Dermis microvascular lymphatic vessel endothelial cell (primary cell): ENCODE measurements at places on chromosomes 7 and 10. TPM values are rescaled to one million over a fixed set of nuclear protein-coding genes. Genes with fewer than 3 reads are reported as not detected.

DNA sequence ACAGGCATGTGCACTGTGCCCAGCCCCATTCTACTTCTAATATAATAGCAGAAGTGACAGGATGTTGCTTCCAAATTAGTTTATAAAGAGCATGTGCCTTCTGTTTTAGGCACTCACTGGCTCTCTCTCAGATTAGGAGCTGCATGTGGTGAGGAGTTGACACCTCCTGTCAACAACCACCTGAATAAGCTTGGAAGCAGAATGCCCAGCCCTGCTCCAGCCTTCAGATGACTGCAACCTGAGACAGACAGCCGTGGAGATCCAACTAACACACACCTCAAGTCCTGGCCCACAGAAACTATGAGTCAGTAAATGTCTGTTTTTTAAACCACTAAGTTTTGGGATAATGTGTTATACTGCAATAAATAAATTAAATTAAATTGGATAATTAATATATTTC lies 54.5 kb downstream of the PARD3 start:
- no peak for DNase-seq

- DNase-seq, result no peak
These were observed 7.0 kb upstream of the SFMBT2 start for GRCh38 chr10:7417807-7418206.

- DNase-seq, result peak; percentile 24
These were observed 16.4 kb upstream of the PARP12 start for GRCh38 chr7:140079121-140079536.

DNA sequence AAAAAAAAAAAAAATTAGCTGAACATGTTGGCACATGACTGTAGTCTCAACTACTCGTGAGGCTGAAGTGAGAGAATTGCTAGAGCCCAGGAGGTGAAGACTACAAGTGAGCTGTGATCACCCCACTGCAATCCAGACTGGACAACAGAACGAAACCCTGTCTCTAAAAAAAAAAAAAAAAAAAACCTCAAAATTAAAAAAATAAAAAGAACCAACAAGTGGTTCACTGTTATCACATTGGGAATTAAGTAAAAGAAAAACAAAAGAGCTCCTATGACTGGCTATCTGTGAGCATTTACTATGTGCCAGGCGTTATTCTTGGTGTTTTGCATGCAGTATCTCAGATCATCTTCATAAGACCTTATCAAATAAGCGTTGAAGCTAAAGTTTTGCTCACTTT lies 66.0 kb downstream of the ANLN start:
- no peak for DNase-seq

GRCh38 chr7:15507171-15507570 lies 54.6 kb downstream of the AGMO start:
- no peak for DNase-seq

DNA sequence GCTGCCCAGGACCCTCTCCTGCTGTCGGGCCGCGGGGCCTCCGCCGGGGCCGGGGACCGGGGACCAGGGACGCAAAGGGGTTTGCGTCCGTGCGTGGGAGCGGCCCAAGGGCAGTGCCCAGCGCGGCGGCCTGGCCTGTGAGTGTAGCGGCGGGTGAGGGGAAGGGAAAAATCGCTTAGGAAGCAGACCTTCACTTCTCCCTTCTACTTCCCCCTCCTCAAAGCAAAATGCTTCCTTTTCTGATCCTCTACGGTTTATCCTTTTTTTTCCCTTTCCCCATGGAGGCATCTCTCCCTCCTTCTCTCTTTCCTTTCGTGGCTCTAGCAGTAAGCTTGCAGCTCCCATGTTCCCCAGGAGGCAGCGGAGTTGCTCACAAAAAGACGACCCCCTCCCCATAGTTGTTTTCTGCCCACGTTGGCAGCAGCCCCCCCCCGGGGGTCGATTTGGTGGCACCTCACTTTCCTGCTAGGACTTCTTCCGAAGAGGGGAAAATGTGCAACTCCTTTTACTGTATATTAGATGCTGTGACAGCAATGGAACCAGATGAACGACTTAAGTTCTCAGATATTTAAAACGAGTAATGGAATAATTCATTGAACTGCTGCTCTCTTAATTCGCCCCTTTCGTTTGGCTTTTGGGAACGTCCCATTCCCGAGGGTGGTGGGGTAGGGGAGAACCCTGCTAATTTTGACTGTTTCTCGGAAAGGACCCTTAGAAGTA lies 724 bp downstream of the CAPZA2 start:
- no peak for DNase-seq

DNA sequence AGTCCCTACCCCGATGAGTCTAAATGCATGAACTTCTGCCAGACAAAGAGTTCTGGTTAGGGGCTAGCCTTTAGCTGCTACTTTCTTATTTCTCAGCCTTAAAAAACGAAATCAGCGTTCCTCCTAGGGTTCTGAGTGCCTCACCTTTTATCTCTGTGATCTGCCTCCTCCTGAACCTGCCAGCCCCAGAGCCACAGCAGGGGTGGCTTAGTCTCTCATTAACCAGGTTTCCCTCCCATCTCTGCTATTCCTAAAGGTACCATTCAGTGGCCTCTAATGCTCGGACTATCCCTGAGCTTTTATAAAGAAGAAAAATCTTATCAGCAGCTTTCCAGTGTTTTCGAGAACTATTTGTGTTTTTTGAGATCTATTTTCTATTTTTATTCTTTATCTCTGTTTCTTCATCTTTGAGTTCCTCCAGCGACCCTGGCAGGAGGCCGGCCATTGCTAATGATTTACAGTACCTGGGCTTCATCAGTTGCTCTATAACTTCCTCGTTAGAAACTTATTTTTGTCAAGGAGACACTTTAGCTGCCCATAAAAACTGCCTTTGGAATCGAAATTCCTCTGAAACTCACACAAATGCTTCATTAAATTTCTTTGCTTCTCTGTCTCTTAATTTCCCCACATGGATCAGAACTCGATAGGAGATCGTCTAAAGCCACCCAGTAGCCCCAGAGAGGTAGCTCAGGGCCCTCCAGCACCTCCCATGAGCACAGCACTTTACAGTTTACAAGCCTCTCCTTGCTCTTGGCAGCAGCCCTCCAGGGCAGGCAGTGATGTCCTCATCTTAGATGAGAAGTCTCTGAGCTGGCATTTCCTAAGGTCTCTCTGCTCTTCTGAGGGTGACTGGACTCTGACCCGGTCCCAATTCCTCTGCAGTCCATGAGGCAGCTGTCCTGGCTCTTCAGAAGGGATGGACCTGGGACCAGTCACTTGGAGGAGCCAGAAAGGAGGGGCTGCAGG lies 149.1 kb downstream of the EBF3 start:
- no peak for DNase-seq

GRCh38 chr7:46291050-46291438 lies 370.0 kb upstream of the IGFBP3 start:
- DNase-seq, result no peak

AOAH gene
- 0.13 and 0.51 TPM in 2 replicates for total RNA-seq

- DNase-seq, result no peak
These were observed 18.3 kb downstream of the ATP6V1F start for GRCh38 chr7:128880791-128881457.

SPOCK2 gene
- total RNA-seq, result 1.9 and 6.2 TPM in 2 replicates

DNA sequence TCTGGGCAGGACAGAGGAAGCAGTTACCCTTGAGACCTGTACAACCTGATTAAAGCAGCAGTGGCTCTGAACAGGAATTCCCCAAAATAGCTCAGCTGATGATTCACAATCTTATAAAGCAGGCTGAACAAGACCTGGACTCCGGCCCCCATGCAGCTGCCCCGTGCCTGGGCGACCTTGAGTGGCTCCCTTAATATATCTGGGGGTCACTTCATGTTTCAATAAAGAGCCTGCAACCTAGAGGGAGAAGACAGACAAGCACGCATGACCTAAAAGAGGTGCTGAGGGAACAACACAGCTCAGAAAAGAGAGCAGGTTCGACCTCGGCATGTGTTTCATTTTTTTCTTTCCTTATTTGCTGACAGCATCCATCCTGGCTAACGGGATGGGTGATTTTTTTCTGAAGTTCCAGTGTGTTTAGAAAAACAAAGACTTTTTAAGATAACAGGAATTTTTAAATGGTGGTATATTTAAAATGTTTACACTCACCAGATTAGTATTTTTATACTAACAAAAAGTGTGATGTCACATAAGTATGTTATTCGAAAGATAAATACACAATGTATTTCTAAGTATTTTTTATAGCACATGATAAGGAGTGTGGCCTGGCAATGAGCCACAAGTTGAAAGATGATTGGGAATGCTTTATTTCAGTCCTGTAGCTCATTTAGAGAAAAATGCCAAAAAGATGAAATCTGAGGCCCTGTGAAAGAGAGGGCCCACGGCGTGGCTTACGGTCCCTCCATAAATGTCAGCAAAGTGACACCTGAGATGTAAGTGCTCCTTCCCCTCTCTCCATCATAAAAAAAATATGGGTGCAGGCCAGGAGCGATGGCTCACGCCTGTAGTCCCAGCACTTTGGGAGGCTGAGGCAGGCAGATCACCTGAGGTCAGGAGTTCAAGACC lies 161.3 kb downstream of the SLIT1 start:
- peak; percentile 62 for DNase-seq

DNA sequence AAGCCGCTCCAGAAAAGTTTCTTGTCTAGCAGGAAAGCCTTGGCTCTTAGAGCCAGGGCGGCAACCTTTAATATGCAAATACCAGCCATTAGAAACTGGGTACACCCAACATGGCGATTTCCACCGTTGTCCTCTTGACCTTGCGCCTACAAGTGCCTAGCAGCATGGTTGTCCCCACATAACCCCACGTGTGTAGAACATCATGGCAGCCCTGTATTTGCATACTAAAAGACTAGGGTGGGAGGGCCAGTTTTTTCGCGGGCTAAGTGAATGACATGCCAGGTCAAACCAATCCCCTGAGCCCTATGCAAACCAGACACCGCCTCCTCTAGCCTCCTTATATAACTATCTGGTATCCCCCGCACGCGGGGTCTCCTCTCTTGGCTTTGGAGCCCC lies 58.4 kb upstream of the FZD8 start:
- DNase-seq, result no peak

OR6V1 gene
- not detected in 2 replicates for total RNA-seq

DNA sequence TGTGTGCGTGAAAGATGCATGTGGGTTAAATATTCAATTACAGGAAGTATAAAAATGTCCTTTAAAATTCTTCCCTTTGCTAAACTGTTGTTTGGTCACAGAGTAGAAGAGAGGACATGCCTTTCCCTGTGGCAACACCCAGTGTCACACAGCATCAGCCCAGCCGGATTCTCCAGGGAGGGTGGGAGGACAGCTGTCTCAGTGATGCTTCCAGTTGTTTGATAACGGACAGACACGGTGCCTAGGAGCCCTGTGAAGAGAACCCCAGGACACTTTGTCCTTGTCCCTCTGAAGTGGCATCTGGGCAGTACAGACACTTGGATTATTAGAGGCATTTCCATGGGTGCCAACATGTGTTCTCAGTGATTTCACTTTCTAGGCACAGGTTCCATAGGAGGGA lies 306.6 kb upstream of the LRGUK start:
- no peak for DNase-seq

GRCh38 chr10:106826716-106827115 lies 337.8 kb downstream of the SORCS1 start:
- no peak for DNase-seq

POLL gene
- 5.6 and 7.5 TPM in 2 replicates for total RNA-seq

GRCh38 chr7:21580073-21580521 lies 37.3 kb downstream of the DNAH11 start:
- no peak for DNase-seq

GRCh38 chr7:117412946-117413559 lies 14.2 kb downstream of the ASZ1 start:
- no peak for DNase-seq

IDI2 gene
- not detected in 2 replicates for total RNA-seq

- no peak for DNase-seq
These were observed 230.9 kb downstream of the ZEB1 start for GRCh38 chr10:31549896-31550295.

IKZF1 gene
- total RNA-seq, result 0.13 and 0.38 TPM in 2 replicates

DNA sequence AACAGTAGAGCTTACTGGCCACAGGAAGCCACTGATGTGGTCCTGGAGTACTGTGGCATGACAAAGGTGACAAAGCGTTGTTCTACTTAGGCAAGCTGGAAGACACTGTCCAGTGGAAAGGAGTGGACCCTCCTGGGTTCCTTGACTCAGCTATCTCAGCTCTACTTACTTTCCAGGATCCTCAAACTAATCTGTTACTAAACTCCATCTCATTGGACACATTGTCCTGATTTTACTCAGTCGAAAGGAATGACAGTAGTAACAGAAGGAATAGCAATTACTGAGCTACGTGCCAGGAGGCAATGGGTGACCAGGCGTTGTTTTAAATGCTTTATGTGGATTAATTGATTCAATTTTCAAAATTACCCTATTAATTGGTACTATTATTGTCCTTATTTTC lies 41.6 kb downstream of the ABLIM1 start:
- DNase-seq, result no peak

- DNase-seq, result no peak
These were observed 163.6 kb downstream of the GRM8 start for GRCh38 chr7:127089146-127089545.

SNX10 gene
- 2.7 and 3.3 TPM in 2 replicates for total RNA-seq

DNA sequence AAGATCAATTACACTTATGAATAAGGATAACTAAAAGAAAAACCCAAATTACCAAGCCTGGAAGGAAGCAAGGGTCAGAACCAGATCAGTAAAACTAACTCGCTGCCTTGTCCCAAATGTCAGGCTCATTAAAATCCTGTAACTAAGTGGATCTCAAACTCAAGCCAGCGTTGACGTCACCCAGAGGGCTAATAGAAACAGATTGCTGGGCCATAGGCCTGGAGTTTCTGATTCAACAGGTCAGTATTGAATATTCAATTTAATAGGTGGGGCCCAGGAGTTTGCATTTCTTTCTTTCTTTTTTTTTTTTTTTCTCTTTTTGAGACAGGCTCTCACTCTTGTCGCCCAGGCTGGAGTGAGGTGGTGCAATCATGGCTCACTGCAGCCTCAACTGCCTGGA lies 397.0 kb downstream of the CALN1 start:
- no peak for DNase-seq

DNA sequence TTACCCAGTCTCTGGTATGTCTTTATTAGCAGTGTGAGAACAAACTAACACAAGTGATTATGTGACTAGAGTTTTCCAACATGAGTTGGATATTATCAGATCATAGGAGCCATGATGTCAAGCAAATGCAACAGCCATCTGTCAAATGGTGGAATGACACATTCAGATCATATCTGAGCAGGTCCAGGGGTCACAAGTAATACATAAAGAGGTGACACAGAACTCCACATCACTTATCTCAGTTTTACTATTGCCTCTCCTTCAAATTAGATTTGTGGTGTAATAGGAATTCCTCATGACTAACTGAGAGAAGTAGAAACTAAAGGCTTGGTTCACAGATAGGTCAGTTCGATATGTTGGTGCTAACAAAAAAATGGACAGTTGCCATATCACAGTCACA lies 12.2 kb upstream of the SAMD9L start:
- DNase-seq, result no peak
